Epithelial cell of esophagus (primary cell): ENCODE measurements at places on chromosomes 2 and 18.

DNA sequence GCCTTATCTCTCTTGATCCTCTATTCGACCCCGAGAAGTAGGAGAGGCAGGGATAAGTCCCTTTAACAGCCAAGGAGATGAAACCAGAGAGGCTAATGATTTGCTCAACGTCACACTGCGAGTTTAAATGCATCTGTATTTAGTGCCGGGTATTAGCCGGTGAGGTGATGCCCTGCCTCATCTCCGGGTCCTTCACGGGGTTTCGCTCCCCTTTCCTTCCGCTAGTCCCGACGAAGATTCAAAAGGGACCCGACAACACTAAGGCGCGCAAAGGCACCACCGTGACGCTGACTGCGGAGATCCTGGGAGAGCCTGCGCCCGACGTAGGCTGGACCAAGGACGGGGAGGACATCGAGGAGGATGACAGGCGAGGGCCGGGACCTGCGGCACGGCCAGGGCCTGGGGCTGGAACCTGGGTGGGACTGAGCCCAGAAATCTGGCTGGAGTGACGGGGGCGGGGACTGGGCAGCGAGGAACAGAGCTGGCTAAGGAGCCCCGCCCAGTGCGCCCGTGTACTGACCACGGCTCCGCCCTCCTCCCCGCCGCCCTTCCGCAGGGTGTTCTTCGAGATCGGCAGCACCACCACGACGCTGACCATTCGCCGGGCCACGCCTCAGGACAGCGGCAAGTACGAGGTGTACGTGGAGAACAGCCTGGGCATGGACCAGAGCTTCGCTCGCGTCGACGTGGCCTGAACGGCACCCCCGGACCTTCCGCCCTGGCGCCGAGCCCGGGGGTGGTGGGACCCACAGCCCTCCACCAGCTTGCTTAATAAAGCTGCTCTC lies 1.0 kb upstream of the GMPPA start:
- peak; percentile 58 for DNase-seq

DNA sequence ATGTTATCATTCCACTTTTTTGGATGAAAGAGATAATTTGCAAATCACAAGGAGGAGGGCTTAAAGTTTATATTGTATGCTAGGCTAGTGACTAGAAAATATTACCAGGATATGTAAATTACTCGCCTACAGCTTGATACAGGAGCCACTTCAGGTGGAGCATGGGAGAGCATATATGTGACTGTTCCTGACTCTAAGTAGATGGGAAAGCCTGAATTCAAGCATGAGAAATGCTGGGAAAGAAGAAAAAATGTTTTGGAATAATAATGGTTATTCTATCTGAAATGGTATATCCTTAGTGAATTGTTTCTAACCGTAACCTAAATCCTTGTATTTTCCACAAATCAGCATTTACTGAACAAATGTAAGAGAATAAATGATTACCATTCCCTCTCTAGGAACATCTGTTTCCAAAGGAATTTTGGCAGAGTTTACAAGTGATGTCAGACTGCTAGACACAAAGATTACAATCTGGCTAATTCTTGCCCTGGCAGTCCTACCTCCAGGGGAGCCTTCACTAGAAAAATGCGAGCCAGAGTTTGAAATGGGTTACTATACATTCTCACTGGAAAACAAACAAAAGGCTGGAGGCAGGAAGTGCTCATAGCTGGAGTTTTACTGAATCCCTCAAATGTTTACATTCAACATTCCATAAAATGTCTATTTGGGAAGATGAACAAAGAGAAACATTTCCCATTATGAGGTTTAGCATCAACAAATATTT lies 129.4 kb upstream of the MAPRE2 start:
- peak; percentile 4 for DNase-seq

- DNase-seq: no peak
Measured at GRCh38 chr2:168694173-168694572, 108.3 kb upstream of the NOSTRIN start.

DNA sequence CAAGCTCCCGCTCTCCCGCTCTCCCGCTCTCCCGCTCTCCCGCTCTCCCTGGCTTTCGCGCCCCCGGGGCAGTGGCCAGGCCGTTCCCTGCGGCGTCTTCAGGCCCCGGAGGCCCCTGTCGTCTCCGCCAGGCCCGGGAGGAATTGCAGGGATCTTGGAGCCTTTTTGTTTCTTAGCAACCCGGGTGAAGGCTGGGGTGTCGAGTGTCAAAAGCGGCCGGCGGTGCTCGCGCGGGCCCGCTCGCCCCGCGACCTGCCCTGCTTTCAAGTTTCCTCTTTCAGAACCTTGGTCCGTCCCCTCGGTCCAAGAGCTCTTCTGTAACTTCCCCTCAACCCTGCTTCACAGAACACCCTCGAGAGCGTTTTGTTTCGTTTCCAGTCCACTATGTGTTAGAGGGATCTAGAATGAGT lies 1.4 kb downstream of the RNF138 start:
- DNase-seq: peak; percentile 56

- no peak for DNase-seq
Measured at GRCh38 chr2:71066856-71067255, 1.6 kb upstream of the NAGK start.

DNA sequence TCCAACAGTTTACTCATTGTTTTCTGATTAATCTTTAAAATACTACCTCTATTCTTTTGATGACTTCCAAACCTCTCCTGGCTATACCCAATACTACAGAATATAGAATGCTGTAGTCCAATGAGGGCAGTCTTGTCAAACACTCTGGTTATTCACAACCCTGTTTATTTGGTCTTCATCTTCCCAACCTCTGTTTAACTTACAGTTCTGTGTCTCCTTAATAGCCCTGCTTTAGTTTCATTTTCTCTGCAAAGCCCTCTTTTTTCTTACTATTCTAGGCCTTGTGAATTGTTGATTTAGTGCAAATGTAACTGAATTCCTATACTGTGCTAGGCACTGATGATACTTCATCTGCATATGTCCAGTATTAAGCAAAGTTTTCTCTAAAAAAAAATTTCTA lies 40.0 kb downstream of the ACVR2A start:
- DNase-seq: no peak

DNA sequence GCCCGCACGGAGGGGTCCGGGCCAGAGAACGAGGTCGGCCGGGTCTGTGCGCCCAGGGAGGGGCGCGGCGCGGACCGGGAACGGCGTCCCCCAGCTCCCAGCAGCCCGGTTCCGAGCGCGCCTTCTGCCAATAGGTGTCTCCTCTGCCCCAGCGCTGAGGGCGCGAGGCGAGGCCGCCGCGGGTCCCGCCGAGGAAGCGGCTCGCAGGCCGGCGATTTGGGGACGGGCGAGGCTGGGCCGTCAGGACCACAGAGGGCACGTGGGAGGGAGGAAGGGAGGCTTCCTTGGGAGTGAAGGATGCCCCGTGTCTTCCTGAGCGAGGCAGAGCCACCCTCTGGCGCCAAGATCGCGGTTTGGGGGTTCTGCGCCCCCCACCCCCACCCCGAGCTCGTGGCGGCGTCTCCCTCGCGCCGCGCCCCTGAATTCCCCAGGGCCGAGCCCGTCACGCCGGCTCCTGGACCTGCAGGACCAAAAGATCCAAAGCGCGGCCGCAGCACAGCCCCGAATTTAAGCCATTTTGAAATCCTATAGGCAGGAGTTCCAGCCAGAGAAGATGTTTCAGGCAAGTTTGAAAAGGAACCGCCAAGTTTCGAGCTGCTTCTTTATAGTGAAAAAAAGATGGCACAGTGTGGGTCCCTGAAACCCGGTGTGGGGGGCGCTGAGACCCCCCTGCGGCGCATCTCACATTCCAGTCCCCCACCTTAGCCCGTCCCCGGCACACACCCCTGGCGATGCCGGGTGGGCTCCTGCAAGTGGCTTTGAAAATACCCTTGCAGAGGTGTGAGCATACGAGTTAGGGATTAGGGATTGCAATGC lies 909 bp downstream of the NFATC1 start:
- peak; percentile 54 for DNase-seq

GRCh38 chr2:181780047-181780651 lies 99.8 kb upstream of the NEUROD1 start:
- DNase-seq: peak; percentile 39

DNA sequence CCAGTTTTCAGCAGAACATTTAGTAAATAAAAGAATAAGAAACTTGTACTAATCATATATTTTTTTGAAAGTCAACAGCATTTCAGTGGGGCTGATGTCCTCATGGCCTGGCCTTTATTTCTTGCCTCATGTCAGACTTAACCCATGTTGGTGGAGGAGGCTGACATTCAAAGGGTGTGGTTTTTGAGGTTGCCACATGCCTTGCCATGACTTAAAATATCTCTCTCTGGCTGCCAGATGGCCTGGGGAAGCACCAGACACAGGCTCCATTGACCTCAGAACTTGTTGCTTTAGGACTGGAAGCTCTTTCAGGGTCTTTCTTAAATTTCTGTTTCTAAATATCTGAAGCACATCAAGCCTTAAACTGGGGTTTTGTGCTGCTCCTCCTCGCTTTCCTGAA lies 32.5 kb upstream of the CD28 start:
- DNase-seq: peak; percentile 57

GRCh38 chr2:214713080-214713830 lies 96.2 kb downstream of the BARD1 start:
- peak; percentile 58 for DNase-seq

GRCh38 chr2:46964835-46965560 lies 49.4 kb upstream of the MCFD2 start:
- peak; percentile 36 for DNase-seq

- DNase-seq: no peak
Measured at GRCh38 chr2:8534729-8535468, 147.0 kb upstream of the ID2 start.

DNA sequence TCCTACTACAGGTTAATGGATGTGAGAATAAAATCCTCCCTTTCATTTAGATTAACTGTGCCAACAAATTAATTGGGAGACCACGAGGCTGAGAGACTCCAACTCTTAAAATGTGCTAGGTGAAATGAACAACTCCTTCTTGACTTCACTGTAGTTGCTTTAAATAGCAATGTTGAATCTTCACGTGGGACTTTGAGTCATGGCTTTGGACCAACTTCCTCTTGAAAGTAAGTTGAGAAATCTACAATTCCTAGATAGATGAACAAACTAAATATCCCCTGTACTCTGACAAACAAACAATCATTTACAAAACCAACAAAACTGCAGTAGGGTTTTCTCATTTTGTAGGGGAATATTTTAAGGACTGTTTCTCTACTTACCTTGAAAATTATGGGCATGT lies 291.9 kb upstream of the SPRED2 start:
- DNase-seq: peak; percentile 55

- no peak for DNase-seq
Measured at GRCh38 chr2:184599054-184599871, 934 bp downstream of the ZNF804A start.

DNA sequence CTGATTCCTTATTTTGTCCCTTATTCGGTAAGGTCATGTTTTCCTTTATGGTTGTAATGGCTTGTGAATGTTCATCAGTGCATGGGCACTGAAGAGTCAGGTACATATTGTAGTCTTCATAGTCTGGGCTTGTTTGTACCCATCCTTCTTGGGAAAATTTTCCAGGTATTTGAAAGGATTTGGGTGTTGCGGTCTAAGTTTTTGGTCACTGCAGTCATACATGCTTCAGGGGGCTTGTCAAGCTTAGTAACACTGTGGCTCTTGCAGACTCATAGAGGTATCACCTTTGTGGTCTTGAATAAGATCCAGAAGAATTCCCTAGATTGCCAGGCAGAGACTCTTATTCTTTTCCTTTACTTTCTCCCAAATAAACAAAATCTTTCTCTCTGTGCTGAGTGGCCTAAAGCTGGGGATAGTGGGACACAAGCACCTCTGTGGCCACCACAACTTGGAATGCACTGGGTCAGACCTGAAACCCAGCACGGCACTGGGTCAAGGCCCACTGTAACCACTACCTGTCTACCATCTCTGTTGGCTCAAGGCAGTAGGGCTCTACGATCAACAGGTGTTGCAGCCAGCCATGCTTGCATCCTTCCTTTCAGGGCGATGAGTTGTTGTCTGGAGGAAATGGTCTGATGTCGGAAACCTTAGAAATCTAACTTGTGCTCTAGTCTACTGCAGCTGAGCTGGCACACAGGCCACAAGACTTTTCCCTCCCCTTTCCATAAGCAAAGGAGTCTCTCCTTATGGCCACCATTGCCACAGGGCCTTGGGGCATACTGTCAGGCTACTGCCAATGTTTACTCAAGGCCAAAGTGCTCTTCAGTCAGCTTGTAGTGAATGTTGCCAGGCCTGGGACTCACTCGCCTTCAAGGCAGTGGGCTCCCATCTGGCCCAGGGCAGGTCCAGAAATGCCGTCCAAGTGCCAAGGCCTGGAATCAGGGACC lies 21.5 kb downstream of the IL1RN start:
- DNase-seq: peak; percentile 53

DNA sequence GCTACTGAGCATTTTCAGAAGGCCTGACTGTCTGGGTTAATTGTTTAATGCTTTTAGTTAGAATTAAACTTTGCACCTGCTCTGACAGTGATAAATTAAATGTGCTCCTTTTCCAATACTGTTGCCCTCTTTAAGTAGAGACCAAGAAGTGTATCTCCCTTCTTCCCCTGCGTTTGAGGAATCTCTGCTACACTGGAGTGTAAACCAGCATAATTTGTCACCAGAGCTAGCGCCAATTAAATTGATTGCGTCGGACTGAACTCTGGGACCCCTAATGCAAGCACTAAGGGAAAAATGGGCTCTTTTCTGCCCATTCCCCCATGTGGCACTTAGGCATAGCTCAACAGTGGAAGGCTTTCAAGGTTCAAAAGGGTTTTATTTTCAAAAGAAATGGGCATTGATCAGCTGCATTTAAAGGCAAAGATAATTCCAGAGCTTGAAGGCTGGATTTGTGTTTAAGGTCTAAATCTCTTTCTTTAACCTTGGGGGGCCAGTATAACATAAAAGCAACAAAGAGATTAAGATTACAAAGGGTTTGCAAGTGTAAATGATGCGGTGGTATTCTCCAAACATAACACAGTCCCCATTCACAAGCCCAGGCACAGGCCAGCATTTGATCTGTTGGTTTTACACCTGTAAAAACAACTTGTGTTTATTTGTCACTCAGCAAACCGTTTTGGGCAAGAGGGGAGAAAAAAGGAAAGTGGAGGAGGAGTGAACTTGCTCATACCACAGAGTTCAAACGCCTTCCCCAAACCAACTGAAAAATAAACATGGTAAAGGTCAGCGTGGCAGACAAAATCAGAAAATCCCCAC lies 427.6 kb downstream of the BCL11A start:
- DNase-seq: no peak

DNA sequence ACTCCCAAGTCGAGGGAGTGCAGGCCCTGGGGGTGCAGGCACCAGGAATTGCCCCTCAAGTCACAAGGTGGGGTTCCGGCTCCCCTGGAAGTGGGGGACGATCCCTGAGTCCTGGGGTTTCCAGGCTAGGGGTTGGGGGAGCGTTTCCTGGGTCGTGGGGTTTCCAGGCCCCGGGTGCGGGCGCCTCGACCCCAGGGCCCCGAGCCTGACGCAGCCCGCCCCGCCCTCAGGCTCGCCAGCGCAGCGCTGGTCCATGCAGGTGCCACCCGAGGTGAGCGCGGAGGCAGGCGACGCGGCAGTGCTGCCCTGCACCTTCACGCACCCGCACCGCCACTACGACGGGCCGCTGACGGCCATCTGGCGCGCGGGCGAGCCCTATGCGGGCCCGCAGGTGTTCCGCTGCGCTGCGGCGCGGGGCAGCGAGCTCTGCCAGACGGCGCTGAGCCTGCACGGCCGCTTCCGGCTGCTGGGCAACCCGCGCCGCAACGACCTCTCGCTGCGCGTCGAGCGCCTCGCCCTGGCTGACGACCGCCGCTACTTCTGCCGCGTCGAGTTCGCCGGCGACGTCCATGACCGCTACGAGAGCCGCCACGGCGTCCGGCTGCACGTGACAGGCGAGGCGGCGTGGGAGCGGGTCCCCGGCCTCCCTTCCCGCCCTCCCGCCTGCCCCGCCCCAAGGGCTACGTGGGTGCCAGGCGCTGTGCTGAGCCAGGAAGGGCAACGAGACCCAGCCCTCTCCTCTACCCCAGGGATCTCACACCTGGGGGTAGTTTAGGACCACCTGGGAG lies 12.0 kb downstream of the SIGLEC15 start:
- DNase-seq: peak; percentile 67
